ENCODE measurements at places on chromosomes 4 and X.

DNA sequence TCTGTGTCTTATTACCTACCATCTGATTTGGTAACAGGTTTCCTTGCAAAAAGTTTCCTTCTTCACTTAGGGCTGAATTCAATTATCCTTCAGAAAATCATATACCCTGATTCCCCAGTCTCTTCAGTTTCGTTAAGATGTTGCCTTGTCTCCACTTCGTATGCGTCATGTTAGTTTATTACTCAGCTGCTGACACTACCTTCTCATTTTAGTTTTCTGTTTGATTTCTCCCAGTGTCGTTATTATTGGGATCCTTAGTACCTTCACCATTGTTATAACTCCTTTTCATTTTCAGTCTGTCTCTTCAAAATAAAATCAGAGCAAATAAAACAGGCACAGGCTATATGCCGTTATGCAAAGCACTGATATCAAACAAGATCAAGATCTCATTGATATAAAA lies 87.5 kb upstream of the RBPJ start:
- DNase-seq: no peak

DNA sequence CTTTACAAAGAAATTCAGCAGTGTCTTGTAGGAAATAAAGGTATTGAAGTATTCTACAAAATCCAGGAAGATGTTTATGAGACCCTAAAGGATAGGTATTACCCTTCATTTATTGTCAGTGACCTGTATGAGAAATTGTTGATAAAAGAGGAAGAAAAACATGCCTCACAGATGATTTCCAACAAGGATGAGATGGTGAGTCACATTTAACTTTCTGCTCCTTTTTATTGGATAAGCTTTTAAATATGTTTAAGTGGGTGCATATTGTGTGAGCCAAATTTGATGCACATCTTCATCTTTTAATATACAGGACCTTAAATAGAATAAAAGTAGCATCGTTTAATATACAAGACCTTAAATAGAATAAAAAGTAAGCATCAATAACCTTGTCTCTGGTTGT lies 72.1 kb downstream of the LRP2BP start:
- DNase-seq: no peak

- DNase-seq: no peak
Observed at GRCh38 chrX:134570899-134571298, 87.4 kb downstream of the PLAC1 start.

DNA sequence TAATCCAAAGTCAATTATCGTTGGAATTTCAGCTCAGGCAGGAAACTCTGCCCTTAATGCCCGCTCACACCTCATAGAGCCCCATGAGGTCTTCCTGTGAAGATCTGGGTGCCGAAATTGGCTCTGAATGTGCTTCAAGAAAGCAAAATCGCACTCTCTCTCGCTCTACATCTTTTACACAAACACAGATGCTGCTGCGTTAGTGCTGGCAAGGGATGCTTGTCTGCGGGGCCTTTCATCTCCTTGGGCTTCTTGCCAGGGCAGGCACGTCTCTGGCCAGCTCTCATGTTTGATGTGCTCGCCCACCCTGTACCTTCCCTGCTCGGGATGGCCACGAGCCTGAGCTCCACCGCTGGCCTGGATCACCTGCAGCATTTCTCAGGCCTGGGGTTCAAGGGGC lies 66.5 kb downstream of the CLCN4 start:
- DNase-seq: no peak

DNA sequence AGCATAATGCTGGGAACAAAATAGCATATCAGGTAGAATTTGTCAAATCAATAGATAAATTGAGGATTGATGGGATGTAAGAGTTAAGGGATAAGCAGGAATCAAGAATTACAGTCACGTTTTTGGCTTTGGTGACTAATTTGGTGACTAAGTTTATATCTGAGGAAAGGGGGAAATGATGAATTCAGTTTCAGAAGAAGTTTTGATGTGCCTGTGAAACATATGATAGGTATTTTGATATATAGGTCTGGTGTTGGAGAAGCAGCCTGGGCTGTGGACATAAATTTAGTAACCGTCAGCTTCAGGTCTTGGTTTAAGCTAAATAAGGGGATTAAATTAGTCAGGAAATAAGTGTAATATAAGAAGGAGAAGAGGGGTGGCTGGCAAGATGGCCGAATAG lies 79.0 kb upstream of the EDA2R start:
- DNase-seq: no peak

- no peak for DNase-seq
Observed at GRCh38 chr4:157727163-157727562, 445.7 kb downstream of the GASK1B start.

DNA sequence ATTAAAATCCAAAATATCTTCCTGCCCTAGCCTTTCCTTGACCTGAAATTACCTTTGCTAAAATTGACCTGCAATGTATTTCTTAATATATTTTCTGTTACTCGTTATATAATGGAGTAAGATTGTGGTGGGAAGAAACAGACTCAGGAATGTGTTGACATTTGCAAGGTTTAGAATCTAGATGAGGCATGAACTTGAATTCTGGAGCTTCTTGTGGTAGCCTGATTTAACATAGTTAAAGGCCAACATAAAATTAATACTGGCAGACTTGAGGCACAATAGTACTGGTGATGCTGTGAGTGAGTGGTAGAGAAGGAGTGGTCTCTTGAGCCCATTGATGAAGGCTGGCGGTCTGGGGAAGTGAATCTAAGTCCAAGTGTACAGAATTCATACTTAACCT lies 197.9 kb upstream of the SPRY1 start:
- DNase-seq: no peak

GRCh38 chrX:36019125-36019524 lies 99.6 kb downstream of the CFAP47 start:
- no peak for DNase-seq

DNA sequence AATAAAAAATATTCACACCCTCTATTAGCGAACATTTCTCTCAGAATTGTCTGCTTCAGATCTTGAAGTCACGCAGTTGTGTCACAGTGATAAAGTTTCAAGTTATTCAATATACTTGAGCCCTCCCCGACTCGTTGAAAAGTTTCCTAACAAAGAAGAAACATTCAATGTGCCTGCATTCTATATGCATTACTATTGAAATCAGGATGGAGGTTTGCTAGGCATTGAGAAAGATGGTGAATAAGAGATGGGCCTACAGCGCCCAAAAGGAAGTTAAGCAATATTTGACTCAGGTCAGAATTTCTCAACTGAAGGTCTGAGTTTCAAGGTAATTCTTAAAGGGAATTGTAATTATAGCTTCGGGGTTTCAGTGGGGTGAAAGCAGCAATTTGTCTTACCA lies 6.1 kb downstream of the TCEANC start:
- no peak for DNase-seq

DNA sequence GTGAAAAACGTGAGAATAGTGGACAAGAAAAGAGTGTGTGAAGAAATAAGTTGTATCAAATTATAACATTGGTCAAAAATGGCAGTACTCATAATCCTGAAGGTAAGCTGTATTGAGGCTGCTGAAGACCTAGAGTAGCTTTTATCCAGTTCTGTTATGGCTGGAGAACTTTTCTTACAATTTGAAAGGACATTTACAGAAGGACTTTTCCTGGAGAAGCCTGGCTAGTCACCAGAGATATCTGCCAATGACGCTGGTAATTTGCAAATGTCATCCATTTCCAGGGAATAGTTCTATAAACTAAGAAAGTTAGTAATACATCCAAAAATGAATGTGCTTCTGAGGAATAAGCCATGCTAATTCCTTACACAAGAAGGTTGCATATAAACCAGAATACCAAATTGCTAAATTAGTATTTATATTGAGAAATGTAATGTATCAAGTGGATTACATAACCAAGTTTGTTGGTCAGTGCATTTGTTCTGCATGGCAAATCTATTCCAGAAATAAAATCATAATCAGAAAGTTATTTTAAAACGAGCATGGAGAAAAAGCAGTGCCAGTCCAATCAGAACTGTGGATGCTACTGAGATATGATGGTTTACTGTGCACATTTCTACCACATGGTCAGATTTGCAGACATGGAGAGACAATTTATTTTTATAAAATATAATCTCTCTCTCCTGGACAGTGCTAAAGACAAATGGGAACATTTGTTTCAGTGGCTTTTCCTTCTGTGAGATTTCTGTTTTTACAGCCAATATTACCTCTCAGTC lies 743.7 kb upstream of the HS3ST1 start:
- DNase-seq: no peak

GRCh38 chrX:134469486-134469885 lies 9.5 kb downstream of the HPRT1 start:
- DNase-seq: no peak

DNA sequence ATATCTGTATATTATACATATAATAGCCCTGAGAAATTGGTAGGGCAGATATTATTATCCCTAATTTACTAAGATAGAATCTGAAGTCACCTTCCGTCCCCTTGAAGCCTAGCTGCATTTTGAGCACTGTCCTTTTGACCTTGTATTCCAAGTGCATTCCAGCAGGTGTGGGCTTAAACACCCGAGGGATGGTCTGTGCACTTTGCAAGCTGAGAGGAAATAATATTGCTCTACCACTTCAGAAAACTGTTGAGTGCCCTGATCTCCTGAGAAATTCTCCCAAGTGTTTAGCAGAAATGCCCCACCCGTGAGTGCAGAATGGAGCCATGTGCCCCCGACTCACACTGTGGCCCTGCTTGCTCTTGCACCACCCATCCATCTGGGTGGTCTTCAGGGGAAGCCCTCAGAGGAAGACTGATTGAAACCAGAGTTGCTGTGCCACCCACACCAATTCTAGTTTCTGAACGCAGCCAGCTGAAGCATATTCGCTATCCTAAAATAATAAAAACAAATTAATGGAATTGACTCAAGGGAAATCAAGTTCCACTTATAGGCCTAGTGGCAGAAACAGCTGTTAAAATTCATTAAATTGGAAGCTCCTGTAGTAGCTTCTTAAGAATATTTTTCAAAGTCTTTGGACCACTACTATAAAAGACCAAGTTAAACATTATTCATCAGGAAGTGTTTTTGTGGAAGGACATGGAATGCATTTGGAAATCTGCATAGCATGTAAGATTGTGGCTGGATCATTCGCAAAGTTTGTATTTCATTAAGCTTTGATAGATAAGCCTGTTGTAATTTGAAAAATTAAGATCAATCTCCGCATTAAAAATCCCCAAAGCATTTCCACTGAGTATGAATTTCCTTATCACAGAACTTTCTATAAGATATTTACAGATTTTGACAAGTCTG lies 41.3 kb upstream of the PRKG2 start:
- DNase-seq: no peak

DNA sequence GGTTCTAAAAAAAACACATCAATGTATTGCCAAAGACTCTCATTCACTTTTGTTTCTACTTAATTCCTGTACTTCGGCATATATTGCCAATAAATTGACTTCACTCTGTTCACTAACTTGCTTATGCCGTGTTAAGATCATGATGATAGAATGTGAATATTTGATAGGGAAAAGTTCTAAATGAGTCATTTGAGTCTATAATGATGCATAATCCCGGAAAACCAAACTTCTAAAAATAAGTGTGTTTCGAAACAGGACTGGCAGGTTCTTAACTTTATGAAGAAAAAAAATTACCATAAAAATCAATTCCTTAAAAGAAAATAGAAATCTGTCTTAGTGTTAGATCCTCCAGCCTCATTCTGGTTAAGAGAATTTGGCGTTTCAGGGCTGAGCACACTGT lies 387.5 kb upstream of the FTHL17 start:
- DNase-seq: no peak

GRCh38 chr4:184969610-184970009 lies 48.7 kb upstream of the HELT start:
- DNase-seq: no peak

- DNase-seq: no peak
Observed at GRCh38 chrX:72159769-72160168, 21.8 kb upstream of the PIN4 start.

GRCh38 chr4:36165631-36166005 lies 78.7 kb downstream of the ARAP2 start:
- no peak for DNase-seq

DNA sequence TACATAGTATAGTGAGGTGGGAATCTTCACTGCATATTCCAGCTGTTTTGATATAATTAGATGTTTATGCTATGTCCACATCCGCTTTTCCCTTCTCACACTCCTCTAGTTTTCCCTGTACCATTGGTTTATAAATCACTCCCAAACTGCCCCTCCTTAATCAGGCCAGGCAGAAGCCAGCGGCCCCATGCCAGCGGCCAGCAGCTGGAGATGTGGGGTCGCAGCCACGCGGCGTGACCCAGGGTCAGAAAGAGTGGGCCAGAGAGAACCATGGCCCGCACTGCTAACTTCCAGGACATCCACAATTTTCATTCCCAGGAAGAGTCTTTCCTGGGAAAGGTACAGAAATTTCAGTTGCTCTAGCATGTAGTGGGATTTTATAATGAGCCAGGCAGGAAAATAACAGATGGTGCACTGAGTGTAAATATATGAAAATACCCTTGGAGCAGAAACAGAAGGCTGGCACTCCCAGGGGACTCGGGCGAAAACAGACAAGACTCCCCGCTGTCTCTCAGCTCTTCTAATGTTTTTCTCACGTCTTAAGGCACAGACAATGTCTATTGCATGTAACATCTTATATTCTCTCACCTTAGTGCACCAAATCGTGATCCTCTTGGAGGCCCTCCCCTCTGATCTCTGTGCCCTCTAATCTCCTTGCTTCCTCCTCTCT lies 145.9 kb upstream of the ZFP42 start:
- no peak for DNase-seq

DNA sequence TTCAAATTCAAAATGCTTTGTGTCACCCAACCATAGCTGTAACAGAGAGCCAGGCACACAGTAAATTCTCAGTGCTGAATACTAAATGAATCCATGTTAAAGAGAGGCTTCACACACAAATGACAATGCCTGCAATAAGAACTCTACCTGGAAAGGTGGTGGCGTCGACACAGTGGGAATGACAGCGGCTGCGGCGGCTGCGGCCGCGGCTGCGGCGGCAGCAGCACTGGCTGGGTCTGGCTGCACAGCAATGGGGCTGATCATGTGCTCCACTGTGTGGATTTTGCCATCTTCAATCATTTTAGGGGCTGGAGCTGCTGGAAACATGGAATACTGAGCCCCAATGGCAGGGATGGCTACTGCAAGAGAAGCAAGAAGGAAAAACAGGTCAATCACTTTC lies 97.4 kb downstream of the CHRNA9 start:
- no peak for DNase-seq

- DNase-seq: no peak
Observed at GRCh38 chrX:16076834-16077233, 46.5 kb upstream of the GRPR start.

DNA sequence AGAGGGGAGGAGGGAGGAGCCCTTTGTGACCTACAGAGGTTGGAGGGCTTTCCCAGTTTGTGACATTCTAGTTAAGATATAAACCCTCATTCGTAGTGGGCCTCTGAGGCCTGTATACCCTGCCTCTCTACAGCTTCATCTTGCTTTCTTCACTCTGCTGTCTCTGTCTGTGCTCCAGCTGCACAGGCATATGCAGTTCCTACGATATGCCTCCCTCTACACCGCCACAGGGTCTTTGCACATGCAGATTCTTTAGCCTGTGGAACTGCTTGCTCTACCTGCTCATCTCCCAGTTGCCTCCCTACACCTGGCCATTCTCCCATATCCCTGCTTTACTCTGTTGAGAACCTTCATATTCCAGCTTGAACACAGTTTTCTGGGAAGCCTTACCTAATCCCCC lies 38.1 kb downstream of the SLIT2 start:
- DNase-seq: no peak
